Bronchial epithelial cell (primary cell): ENCODE measurements at places on chromosomes 12 and 14.
A peak's percentile ranks its signal among the peaks of the same experiment; 100 is the strongest.

GRCh38 chr14:67618617-67619063 is 1.1 kb upstream of the ARG2 start:
- DNase-seq = peak; percentile 69

DNA sequence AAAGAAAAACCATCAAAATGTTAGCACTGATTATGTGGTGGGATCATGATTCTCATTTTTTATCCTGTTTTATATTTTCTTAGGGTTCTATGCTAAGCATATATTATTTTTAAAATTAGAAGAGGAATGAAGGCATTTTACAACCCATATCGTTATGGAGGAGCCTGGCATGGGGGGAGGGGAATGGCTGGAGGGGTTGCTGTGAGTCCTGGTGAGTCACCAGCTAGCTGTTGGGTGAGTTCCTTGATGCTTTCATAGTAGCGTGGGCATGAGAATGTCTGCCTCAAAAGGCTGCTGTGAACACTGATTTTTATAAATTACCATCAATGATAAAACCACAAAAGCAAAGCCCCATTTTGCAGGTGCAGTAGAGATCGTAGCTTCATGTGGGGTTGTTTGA is 46.9 kb downstream of the C14orf132 start:
- peak; percentile 70 for DNase-seq

DNA sequence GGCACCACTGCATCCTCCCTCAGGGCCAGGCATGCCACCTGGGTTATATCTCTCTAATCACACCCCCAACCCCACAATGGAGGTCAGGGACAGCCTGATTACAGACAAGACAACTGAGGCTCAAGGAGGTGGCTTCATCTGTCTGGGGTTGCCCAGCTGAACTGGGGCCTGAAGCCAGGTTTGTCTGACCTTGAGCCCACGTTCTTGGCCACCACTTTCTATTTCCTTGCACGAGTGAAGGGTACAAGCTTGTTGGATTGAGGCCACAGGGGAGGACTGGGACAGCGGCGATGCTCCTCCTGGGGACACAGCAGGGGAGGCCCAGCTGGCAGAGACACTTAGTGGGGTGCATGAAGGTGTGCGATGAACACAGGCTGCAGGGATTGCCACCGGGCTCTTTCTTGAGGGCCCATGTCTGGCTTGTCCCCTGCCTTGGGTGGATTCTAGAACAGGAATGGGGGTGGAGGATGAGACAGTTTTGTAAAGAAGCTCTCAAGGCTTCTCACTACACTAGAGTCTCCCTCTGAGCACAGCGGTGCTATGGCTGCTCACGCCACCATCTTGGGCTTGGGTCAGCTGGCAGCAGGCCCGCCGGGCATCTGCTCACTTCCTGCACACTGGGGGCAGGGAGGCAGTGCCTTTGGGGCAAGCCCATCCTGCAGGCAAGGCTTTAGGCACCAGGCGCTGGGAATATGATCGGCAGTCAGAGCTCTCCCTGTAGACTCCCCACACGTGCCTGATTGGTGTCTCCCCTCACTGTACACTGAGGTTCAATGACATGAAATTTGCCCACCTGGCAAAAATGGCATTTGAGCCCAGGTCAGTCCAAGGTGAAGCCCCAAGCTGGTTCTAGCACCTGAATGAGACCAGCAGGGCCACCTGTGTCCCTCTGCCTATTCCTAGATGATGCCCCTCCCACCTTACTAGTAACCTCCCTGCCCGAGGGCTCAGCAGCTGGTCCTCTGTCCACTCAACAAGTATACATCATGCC is 16.0 kb downstream of the RITA1 start:
- DNase-seq = no peak

- peak; percentile 24 for DNase-seq
These were observed 264.2 kb downstream of the ADAMTS20 start for GRCh38 chr12:43287706-43288383.

DNA sequence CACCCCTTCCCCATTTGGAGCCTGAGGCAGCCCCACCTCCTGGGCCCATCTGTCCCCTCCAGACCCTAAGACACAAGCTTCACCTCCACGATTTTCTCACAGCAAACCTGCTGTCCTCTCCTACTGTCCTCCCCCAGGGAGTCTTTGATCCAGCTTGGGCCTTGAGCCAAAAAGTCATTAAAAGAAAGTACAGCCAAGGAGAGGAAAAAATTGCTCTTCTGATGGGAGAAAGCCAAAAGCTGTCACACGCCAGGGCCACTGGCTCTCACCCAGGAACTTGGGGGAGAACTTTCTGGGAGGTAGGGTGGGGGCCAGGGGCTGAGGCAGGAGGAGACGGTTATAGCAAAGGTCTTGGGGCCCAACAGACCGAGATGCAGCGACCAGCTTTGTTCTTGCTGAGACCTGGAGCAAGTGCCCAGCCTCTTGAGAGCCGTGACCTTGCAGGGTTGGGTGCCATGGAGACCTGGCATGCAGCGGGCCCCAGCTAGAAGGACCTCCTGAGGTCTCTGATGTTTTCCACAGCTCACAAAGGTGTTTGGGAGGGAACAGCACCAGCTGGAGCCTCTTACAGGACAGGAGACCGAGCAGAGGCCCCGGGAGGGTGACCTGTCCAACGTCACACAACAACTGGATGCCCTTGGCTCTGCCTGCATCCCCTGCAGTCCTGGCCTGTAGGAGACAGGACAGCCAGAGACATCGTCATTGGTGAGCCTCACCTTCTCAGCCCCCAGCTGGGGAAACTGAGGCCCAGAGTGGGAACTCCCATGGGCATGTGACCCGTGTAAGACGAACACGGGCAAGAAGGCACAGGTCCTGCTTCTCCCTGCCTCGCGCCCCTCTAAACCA is 124.5 kb downstream of the CALM1 start:
- no peak for DNase-seq

GRCh38 chr12:51863363-51863932 is 14.9 kb upstream of the FIGNL2 start:
- DNase-seq = no peak

DNA sequence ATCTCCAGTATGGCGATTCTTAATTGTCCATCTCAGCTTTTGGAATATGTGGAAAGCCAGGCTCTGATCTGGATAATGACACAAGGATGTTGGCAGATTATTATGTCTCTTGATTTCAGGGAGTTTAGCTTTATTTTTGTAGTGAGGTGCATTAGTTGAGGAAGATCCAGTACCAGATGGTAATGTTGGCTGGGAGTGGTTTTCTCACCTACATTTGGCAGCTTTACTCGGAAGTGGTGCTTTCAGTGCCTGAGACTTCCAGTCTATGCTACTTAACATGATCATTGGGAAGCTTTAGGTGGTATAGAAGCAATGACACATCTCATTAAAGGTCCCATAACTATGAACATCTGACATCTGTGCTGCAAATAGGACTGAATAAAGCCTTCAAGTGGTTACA is 7.5 kb downstream of the SLC15A5 start:
- no peak for DNase-seq

DNA sequence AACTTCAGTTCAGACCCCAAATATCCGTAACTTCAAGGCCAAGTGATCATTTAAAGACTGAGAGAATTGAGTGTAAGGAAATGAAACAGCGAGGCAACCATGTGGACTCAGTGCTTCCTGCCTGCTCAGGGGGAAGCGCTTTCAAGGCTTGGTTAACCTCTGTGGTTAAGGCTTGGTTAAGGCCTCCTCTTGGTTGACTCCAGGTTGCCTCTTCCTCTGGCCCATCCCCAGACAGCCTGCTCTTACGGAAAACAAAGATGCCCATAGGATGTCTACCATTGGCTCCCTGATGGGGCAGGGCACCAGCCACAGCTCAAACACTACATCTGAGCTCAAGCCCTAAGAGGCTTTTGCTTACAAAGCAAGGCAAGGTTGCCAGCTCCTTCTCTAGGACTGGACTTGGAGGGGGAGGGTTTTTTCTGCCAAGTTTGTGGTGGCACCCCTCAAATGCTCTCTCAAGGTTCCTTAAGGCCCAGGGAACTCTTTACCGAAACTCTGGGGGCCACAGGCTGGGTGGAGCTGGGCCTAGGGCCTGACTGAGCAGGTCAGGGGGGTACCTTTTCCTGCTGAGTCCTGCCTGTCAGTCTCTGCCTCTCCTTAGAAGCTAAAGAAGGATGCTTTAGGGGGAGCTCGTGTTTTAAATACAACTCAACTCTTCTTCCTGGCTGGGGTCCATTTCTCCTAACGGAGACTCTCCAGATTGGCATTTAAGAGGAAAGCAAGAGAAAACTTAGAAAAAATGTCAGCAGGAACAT is 13.7 kb downstream of the COL2A1 start:
- no peak for DNase-seq

DNA sequence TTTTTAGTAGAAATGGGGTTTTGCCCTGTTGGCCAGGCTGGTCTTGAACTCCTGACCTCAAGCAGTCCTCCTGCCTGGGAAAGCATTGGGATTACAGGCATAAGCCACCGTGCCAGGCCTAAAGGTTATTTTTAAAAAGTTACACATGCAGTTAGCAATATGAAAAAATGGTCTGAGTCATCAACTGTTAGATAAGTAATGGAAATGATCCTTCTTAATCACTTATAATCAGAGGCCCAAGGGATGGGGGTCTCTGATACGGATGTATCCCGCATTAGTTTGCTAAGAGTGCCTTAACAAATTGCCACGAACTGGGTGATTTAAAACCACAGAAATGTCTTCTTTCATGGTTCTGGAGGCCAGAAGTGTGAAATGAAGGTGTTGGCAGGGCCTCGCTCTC is 54.1 kb upstream of the FERMT2 start:
- no peak for DNase-seq

DNA sequence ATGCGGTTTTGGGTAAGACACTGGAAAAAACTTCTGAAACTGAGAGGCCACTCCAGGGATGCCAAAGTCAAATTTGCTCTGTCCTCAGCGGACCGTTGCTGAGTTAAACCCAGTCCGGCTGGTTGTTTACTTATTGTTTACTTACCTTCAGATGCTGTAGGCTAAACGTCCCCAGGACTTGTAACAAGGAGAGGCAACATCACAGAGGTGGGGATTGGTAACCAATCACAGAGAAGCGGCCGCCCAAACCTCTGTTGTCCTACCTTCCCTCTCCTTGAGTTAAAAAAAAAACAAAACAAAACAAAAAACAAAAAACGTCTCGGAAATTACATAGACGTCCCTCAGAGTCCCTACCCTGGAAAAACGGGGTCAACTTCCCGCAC is 380 bp downstream of the ANO2 start:
- no peak for DNase-seq

- no peak for DNase-seq
These were observed 772.4 kb upstream of the FBXO33 start for GRCh38 chr14:40204441-40205175.

DNA sequence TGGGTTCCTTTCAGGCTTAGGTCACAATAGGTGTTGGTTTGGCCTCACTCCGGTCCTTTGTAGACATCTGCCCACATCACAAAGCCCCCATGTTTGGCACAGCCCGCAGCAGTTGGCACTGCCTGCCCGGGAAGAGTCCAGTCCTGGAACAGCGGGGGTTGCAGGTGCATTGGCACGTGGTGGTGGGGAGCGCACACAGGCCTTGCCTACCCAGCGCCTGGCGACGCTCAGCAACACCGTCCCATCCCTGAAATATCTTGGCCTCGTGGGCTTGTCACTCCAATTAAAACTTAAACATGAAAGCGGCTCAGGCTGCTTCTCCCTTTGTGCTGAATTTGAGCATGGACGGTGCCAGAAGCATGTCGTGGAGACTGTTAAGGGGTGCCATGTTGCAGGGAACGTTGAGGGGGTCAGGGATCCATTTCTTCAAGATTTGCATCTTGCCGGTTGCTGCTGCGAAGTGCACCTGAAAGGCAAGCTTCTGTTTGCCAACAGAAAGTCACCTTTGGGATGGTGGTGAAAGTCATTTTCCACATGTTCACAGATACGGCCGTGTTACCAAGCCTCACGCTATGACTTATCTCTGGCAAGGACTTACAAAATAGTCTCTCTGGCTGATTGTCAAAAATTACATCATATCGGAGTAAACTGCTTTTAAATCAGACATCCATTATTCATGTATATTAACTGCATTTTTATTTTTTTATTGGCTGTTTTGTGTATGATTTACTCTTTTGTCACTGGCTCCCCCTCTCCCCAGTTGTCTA is 91.5 kb downstream of the FBXW8 start:
- no peak for DNase-seq

DNA sequence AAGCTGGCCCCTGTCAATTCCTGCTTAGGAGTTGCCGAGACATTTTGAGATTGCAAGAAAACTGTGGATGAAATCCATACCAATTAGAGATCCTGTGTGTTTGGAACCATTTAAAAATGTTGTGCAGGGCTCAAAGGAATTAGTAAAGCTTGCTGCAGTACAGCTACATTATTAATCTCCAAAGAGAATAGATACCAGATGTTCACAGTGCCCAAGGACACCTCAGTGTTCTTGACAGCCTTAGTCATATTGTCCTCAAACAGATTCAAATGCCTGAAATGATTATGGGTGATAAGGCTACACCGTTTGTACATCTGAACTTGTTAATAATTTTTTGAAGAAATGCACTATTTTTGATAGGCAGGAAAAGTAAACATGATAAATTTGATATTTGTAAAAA is 164.6 kb downstream of the MSRB3 start:
- no peak for DNase-seq

DNA sequence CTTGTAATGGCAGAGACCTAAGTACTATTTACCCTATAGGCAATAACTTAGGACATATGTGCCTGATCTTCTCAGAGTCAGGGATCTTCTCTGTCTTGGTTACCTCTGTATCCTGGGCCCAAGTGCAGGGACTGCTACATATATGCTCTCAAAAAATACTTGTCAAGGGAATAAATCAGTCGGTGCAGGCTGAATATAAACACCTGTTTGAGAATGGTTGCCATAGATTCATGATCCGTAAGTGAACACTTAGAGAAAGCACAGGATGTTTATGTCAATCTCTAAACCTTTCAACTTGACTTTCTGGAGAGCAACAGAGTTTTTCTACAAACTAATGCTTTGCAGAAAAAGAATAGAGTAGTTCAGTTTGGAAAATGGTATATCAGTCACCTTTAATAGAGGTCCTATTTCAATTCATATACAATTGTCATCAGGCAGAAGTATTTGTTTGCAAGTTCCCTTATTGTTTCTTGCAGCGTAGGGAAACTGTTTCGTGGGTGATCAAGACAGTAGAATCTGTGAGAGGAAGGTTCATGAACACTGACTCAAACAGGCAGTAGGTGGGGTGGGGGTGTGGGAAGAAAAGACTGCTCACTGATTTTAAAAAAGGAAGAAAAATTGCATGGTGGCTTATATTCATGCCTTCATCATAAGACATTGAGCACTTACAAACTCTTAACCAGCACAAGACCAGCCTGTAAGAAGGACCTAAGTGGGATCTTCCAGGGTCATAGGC is 6.0 kb upstream of the UBE2N start:
- DNase-seq = no peak
